Camera-type eye (tissue), 1 donor: ENCODE measurements at places on chromosomes 16 and 17. TPM values are rescaled to one million over a fixed set of nuclear protein-coding genes. Genes with fewer than 3 reads are reported as not detected.

Gene PRAC1
- not detected for total RNA-seq

Gene RDM1
- 0.99 TPM for total RNA-seq

Gene GFER
- total RNA-seq: 14.7 TPM

Gene ZNF764
- 17.8 TPM for total RNA-seq

Gene SUPT4H1
- total RNA-seq: 38.3 TPM

Gene GPR179
- total RNA-seq: 10.4 TPM

Gene JUP
- 104 TPM for total RNA-seq

Gene BTBD17
- 8.9 TPM for total RNA-seq

Gene KRTAP2-1
- not detected for total RNA-seq

Gene RAB26
- 6.1 TPM for total RNA-seq

Gene PRKAR1A
- total RNA-seq: 378 TPM

Gene MT1E
- 3.1 TPM for total RNA-seq

Gene C17orf113
- 7.9 TPM for total RNA-seq

Gene TBC1D3E
- total RNA-seq: not detected

Gene C16orf92
- not detected for total RNA-seq

Gene SMIM22
- total RNA-seq: not detected

Gene KREMEN2
- total RNA-seq: 1.6 TPM

Gene CENPX
- 20.3 TPM for total RNA-seq

Gene SYT17
- total RNA-seq: 10.2 TPM

Gene FBXO39
- 0.22 TPM for total RNA-seq

Gene C17orf50
- total RNA-seq: not detected

Gene CCL16
- total RNA-seq: not detected

Gene CBX8
- total RNA-seq: 17.4 TPM

Gene CNTNAP4
- 32.0 TPM for total RNA-seq

Gene TP53TG3D
- total RNA-seq: not detected

Gene ATP2C2
- 2.1 TPM for total RNA-seq

Gene HSD3B7
- 8.4 TPM for total RNA-seq

Gene OR1F1
- total RNA-seq: not detected

Gene TEX2
- total RNA-seq: 48.1 TPM

Gene KRT20
- not detected for total RNA-seq

Gene WNT9B
- total RNA-seq: 0.16 TPM

Gene DDX52
- total RNA-seq: 39.6 TPM

Gene MIEF2
- 46.4 TPM for total RNA-seq

Gene CACNG1
- 0.82 TPM for total RNA-seq

Gene CES5A
- not detected for total RNA-seq

Gene PIRT
- 1.3 TPM for total RNA-seq

Gene PPM1D
- total RNA-seq: 37.9 TPM

Gene TBC1D3K
- not detected for total RNA-seq

Gene PDIA2
- 2.1 TPM for total RNA-seq

Gene SLC5A10
- total RNA-seq: 0.11 TPM

Gene IL17C
- not detected for total RNA-seq

Gene CD300LF
- total RNA-seq: 0.33 TPM

Gene GNGT2
- 134 TPM for total RNA-seq

Gene SEPTIN12
- not detected for total RNA-seq

Gene CD300H
- not detected for total RNA-seq

Gene DNAH2
- total RNA-seq: 0.60 TPM

Gene TM4SF5
- not detected for total RNA-seq

Gene CDH1
- 15.0 TPM for total RNA-seq

Gene NOTUM
- total RNA-seq: 2.0 TPM

Gene TNFSF13
- total RNA-seq: 7.6 TPM

Gene RUNDC3A
- total RNA-seq: 36.4 TPM

Gene SLC5A2
- total RNA-seq: 1.0 TPM

Gene TMC7
- total RNA-seq: 3.1 TPM
